Esophagus muscularis mucosa (tissue), 4 donors: ENCODE measurements at places on chromosomes 1 and 21. TPM values are rescaled to one million over a fixed set of nuclear protein-coding genes. Genes with fewer than 3 reads are reported as not detected.

C1orf56 gene
- 8.1 TPM for total RNA-seq

LTN1 gene
- total RNA-seq = 29.1 TPM

CFAP126 gene
- total RNA-seq = not detected

B3GALT5 gene
- 0.98 TPM for total RNA-seq

HMGN2 gene
- 173 TPM for total RNA-seq

ZBTB17 gene
- 29.5 TPM for total RNA-seq

ANKRD34A gene
- total RNA-seq = 1.3 TPM

SDC3 gene
- total RNA-seq = 44.1 TPM

OVAAL gene
- total RNA-seq = not detected

PTGS2 gene
- total RNA-seq = 2.8 TPM

MFSD2A gene
- total RNA-seq = 3.7 TPM

HSD11B1 gene
- 5.4 TPM for total RNA-seq

CD247 gene
- total RNA-seq = 0.52 TPM

TMEM35B gene
- total RNA-seq = 34.2 TPM

OR6K6 gene
- not detected for total RNA-seq

CRNN gene
- not detected for total RNA-seq

RYR2 gene
- 29.8 TPM for total RNA-seq

ICOSLG gene
- total RNA-seq = 1.7 TPM

OXCT2 gene
- 0.83 TPM for total RNA-seq

TMEM125 gene
- not detected for total RNA-seq

LAMC2 gene
- total RNA-seq = 11.2 TPM

OR2T11 gene
- total RNA-seq = not detected

ANGPTL3 gene
- not detected for total RNA-seq

FMO3 gene
- 6.3 TPM for total RNA-seq

RNU1-4 gene
- total RNA-seq = not detected

NR0B2 gene
- total RNA-seq = not detected

RGSL1 gene
- total RNA-seq = not detected

IQCC gene
- total RNA-seq = 2.1 TPM

PLEKHN1 gene
- 0.17 TPM for total RNA-seq

ACTN2 gene
- total RNA-seq = 9.1 TPM

A3GALT2 gene
- total RNA-seq = not detected

BCAR3 gene
- total RNA-seq = 29.1 TPM

CSMD2 gene
- total RNA-seq = 0.42 TPM

C4BPA gene
- not detected for total RNA-seq

PTPN22 gene
- 2.3 TPM for total RNA-seq

RAB25 gene
- not detected for total RNA-seq

NBPF12 gene
- total RNA-seq = 11.9 TPM

NOTCH2 gene
- 148 TPM for total RNA-seq

SHISA4 gene
- 30.9 TPM for total RNA-seq

PRRX1 gene
- total RNA-seq = 29.8 TPM
